ENCODE measurements at places on chromosomes 13 and 19. TPM values are rescaled to one million over a fixed set of nuclear protein-coding genes. Genes with fewer than 3 reads are reported as not detected.

DNA sequence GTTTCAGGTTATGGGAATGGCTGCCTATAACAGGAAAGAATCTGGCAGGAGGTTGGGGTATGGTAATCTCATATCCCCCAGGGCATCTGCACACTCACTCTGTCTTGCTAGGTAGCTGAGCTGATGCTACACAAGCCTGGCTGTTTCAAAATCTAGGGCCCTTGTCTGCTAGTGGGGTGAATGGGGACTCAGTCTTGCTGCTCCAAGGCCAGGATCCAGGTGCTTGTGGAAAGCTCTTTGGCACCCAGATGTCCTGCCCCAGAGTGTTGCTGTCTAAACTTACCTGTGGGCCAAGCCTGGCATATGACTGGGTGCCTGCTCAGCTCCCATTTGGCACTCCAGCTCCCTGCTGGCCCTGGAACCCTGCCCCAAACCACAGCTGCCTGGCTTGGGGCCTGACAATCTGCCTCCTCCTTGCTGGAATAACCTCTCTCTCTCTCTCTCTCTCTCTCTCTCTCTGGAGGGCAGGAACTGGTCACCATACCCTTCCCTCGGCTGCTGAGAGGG lies 158.1 kb upstream of the TSC22D1 start:
- no peak for DNase-seq

DNA sequence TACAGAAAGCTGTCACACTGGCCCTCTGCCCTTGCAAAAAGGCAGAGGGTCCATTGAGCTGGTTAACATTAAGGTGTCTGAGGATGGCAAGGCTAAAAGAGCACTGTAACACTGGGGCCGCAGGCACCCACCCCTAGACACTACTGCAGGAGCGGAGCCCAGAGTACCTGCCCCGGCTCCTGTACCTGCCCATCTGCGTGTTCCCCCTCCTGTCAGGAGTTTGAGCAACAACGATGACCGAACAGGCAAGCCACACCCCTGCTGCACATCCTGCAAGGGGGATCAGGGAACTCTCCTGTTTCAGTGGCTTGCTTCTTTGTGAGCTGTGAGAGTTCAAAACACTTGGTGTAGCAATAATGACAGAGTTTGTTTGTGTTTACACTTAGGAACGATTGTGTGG lies 117.4 kb upstream of the STARD13 start:
- no peak for DNase-seq

- DNase-seq = no peak
Measured at GRCh38 chr13:60265566-60265965, 101.8 kb upstream of the DIAPH3 start.

DNA sequence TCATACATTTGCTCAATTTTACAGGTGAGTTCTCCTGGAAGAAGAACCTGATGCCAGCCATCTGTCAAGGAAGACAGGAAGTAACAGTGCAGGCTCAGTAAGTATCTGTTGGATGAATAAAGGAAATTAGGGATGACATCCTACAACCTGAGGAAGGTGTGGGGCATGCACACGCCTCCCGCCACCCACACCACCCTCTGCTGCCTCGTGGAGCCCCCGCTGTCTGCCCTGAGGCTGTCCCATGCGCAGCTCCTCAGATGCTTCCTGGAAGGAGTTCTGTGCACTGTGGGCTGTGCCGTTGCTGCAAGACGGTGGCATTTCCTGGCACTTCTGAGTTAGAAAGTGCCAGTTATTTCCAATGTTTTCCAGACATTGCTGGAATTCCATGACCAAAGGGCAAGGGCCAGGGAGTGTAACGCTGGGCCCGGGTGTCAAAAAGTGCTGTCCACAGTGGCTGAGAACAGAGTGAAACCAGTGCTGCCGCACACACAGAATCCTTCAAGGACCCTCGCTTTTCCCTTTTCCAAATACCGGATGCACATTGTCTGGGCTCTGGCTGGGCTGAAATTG lies 4.2 kb upstream of the TEX29 start:
- no peak for DNase-seq

DNA sequence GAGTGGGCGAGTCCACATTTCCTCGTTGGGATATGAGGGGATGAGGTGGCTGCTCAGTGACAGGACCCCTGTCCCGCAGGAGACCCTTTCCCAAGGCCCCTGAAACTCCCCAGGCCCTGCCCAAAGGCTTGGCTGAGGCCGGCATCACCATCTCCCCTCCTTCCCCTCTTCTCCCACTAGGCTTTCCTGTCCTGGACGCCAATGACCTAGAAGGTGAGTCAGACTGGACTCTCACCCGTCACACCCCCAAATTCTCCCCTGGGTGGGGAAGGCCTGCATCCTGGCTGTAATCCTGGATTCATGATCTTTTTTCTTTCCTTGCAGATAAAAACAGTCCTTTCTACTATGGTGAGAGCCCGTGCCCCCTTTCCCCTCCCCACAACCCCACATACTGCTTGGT lies 5.3 kb downstream of the FXYD3 start:
- no peak for DNase-seq

DNA sequence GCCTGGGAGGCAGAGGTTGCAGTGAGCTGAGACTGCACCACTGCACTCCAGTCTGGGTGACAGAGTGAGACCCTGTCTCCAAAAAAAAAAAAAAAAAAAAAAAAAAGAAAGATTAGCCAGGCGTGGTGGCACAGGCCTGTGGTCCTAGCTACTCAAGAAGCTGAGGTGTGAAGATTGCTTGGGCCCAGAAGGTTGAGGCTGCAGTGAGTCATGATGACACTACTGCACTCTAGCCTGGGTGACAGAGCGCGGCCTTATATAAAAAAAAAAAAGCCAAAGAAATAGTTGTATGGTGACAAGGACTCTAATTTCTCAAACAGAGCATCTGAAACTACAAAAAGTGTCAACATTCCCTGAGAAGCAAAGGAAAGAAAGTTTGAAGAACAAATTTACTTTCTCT lies 3.4 kb downstream of the PBX4 start:
- no peak for DNase-seq

- DNase-seq = no peak
Measured at GRCh38 chr13:113669755-113670341, 2.8 kb downstream of the GRK1 start.

DNA sequence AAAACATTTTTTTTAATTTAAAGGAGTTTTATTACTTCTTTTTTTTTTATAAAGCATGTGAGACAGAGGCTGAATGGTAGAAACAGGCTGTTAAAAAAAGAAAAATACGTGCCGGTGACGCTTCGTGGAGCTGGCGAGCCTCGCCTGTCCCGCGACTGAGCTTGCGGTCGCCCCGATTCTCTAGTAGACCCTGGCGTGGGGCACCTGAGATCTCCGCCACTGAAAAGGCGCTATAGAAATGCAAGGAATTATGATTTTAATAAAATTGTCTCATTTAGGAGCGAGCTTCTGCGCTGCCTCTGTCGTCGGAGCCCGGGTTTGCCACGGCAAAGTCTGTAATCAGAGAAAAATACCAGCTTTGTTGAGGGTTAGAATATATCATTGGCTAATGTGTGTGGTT lies 18.4 kb downstream of the NFIX start:
- no peak for DNase-seq

- no peak for DNase-seq
Measured at GRCh38 chr13:45776748-45777147, 74.6 kb downstream of the CBY2 start.

DNA sequence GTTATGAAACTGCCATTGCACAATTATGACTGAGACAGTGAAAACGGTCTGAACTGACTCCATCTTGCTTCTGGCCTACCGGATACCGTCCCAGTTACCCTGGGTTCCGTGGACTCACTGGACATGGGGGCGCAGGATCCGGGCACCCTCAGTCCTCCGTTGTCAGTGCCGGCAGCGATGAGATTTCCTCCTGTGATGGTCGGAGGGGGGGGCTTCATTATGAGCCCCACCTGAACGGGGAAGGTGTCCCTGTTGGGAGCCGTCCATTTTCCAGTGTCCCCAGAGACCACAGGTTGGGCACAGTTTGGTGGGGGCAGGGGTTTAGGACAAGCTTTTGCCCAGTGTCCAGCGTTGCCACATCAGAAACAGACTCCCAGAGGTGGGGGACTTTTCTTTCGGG lies 23.4 kb downstream of the TMEM255B start:
- DNase-seq = no peak

DNA sequence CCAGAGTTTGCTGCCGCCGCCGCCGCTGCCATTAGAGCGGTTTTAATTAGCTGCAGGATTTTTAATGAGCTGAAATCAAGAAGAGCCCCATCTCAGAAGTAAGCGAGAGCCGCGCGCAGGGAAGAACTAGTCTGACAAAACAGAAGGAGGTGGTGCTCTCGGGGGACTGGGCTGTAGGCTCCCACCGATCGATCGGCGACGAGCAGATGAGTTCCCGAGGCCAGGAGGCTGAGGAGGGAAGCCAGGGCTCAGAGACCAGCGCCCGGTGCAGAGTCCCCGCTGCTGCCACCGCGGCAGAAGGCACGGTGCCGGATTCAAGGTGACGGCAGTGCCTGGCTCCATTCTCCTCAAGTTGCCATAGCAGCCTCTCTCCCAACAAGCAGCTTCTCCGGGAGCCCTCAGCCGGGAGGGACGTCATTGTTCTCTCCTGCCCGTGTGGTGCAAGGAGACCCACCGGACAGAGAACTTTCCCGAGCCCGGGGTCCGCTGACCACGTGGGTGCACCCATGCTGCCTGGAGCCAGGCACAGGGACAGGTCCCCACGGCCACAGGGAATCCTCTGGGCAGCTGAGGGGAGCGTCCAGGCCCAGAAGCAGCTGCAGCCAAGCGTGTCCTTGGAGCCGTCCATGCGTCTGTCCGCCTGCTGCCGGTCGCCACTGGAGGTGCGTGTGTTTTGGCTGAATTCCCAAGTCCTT lies 62.9 kb downstream of the CHST8 start:
- no peak for DNase-seq

- no peak for DNase-seq
Measured at GRCh38 chr19:41993612-41994483, at the start of gene ATP1A3. Gene ATP1A3 (minus strand): TSS chr19:41994230. CDS start chr19:41994076, 154 bp downstream.

DNA sequence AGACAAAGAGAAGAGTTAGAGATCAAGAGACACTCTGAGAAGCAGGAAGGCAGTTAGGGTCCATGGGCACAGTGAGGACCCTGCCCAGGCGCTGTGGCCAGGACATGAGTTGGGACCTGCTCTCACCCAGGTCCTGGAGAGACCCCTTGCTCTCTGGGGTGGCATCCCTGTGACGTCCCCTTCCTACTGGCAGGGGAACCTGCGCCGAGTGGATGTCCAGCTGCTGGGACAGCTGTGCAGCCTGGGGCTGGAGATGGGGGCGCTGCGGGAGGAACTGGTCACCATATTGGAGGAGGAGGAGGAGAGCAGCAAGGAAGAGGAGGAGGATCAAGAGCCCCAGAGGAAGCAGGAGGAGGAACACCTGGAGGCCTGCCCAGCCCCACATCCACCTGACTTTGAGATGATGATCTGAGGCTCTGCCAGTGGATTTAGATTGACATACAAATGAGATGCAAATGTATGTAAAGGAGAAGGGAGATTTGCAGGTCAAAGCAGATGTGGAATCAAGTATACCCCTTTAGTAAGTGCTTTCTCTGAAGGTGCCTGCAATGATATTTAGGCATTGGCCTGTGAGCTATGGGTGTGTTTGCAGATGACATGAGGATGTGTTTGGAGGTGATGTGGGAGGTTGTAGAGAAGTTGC lies 978 bp downstream of the ERICH4 start:
- no peak for DNase-seq

DNA sequence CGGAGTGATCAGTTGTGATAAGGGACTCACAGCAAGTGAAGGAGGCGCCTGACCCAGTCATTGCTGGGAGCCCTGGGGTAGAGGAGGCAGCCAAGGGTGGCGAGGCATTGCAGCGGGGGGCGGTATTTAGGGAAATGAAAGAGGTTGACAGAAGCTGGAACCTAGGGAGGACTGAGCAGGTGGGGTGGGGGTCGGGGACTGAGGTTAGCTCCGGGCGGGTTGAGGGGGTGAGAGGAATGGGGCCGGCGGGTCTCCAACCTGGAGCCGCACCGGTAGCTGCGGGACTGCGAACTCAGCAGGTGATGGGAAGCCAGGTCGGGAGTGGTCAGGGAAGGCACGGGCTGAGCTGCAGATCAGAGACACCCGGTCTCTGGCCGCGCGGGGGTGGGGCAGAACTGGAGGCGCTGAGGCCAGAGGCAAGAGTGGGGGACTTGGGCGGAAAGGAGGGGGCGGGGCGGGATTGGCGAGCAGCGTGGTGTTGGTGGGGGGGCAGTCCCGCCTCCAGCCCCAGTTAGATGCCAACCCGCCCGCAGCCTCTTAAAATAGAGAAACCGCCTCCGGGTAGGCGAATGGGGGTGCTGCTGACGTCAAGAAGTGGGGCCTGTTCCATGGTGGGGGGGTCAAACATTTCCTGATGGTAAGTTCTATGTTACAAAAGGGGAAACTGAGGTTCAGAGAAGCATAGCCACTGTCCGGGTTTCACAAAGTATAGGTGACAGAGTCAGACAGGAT lies 1.5 kb downstream of the MAST3 start:
- no peak for DNase-seq

GRCh38 chr13:77114271-77114670 lies 87.3 kb upstream of the FBXL3 start:
- DNase-seq = no peak

- DNase-seq = no peak
Measured at GRCh38 chr19:48325265-48325910, at the start of gene EMP3. Gene EMP3 (plus strand): TSS chr19:48325552. CDS start chr19:48326845, 1,293 bp downstream.

LHFPL6 gene
- total RNA-seq = 7.0 TPM

MZF1 gene
- 14.6 TPM for total RNA-seq

FLT3 gene
- total RNA-seq = 0.88 TPM

AP2S1 gene
- 157 TPM for total RNA-seq

ZNF584 gene
- total RNA-seq = 7.1 TPM

TMEM255B gene
- total RNA-seq = 6.4 TPM

C19orf81 gene
- total RNA-seq = 4.4 TPM

SEMA6B gene
- total RNA-seq = 0.13 TPM

ZSCAN1 gene
- not detected for total RNA-seq

Data from kidney epithelial cell (primary cell).